AG08396 (cell line): ENCODE measurements at places on chromosomes 5 and 9.

DNA sequence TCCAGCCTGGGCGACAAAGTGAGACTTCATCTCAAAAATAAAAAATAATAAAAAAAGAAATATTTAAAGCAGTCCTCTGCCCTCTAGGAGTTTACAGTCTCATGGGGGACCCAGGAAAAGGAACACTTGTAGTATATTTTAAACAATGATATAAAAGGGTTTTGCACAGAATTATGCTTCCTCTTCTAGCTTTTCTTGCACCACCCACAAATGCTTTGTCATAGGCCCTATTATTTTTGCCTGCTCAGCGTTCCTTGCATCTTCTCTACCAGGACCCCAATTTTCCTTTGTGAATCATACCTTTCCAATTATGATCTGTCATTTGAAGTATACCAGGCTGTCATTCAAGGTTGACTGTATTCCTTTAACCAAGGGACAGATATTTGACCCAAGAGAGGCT is 164.8 kb upstream of the CDKN2B start:
- no peak for DNase-seq

DNA sequence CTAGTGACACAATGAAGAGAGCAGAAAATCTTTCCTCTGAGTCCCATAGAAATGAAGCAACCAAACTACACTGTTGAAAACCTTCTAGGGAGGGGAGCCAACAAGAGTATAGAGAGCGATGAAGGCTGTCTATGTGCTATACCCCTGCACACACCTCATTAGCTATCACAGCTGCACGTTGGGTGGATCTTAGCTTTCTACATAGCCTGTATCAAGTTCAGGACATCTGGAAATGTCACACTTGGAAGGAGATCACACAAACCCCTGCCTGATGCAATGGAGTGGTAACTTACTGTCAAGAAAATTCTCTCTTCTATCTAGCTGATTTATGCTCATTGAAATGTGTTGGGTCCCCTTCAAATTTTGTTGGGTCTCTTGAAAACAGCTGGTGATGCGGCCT is 127.0 kb upstream of the NTRK2 start:
- no peak for DNase-seq

DNA sequence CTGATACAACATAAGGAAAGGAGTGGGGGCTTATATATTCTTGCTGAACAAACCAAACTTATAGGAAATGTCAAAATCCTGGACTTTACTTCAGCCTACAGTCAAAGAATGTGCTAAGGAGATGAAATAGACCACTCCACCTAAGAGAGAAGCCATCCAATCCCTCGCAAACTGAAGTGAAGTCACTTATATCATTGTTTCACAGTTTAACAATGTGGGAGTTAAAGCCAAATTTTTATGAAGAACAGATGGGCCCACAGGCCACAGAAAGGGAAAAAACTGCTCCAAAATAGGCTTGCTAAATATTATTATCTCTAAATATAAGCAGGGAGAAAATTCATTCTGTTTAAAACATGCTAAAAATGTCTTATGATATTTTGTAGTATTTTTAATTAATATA is 233.3 kb downstream of the GAS1 start:
- DNase-seq = no peak

- peak; percentile 79 for DNase-seq
Observed at GRCh38 chr5:172052450-172053236, 46.2 kb upstream of the FBXW11 start.

- peak; percentile 61 for DNase-seq
Observed at GRCh38 chr5:173472164-173472563, 143.9 kb upstream of the STC2 start.

DNA sequence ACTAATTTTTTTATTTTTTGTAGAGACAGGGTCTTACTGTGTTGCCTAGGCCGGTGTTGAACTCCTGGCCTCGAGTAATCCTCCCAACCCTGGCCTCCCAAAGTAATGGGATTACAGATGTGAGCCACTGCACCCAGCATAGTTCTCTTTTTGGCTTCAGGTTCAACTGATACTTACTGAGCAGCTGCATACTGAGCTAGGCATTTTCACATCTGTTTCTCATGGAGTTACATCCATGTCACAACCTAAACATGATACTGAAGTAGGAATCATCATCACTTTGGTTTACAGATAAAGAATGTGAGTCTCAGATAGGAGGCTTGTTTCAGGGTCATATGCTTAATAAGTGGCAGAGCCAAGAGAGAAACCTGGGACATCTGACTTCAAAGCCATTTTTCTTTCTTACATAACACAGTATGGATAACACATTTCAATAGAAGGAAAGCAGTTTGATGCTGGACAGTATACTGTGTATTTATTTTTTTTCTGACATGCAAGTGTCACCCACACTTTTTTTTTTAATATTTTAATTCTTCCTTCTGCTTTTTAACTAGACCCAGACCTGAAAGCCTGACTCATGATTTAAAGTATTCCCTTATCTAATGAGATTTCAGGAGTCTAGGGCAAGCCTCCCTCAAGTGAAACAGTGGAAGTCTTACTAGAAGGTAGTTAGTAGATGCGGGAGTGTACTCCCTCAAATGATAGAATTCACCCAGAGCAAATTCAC is 90.8 kb downstream of the HACD4 start:
- no peak for DNase-seq

DNA sequence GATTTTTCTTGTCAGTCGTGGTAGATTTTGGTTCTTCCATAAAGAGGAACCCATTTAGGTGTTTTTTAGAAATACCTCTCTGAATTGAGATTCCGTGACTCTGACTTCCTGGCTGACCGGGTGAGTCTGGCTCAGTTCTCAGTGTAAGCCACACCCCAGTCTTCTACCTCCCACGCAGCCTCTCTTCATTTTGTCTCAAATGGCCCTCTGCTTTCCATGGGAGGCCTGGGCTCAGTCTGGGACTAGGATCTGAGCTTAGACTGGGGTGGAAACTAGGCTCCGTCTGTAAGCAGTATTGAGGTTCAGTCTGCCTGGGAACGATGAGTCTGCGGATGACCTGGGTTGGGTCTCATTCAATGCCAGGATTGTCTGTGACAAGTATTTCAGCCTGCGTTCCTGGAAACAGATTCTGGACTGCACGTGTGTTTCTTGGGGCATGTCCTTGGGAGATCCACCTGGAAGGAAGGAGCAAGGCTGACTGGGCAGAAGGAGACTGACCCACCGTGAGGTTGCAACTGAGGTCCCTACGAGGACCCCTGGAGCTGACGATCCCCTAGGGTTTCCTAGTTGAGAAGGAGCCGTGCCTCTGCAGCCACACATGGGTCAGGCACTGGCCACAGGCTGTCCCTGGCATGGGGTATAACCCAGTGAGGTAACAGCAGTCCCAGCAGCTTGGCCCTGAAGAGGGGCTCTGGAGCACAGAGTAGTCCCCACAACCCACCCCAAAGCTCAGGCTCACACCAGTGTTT is 12.4 kb upstream of the CRB2 start:
- no peak for DNase-seq

GRCh38 chr5:122864400-122864799 is 19.0 kb downstream of the SNX24 start:
- no peak for DNase-seq

- no peak for DNase-seq
Observed at GRCh38 chr5:79612667-79613198, 492 bp downstream of the TENT2 start.

- DNase-seq = no peak
Observed at GRCh38 chr5:172436078-172436878, 18.0 kb downstream of the SH3PXD2B start.

GRCh38 chr9:117153021-117153420 is 261.8 kb downstream of the ASTN2 start:
- no peak for DNase-seq

- no peak for DNase-seq
Observed at GRCh38 chr5:36664766-36665165, 58.4 kb downstream of the SLC1A3 start.

DNA sequence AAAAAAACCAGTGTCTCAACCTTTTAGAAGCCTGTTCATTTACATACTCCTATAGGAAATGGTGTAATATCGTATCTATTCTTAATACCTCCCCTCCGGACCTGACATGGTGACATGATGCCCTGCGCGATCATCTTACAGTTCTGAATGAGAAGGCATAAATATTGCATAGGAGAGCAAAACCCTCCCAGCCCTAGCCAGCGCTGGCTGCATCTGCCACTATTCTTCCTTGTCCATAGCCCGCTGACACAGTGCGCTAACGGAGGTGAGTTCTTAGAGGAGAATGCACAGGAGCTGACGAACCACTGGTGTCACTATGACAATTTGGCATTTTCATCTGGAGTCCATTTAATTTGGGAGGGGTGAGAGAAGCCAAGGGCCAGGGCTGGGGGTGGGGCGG is 290.1 kb downstream of the EFNA5 start:
- DNase-seq = no peak

GRCh38 chr9:133788819-133789717 is 50.9 kb upstream of the SARDH start:
- DNase-seq = no peak

DNA sequence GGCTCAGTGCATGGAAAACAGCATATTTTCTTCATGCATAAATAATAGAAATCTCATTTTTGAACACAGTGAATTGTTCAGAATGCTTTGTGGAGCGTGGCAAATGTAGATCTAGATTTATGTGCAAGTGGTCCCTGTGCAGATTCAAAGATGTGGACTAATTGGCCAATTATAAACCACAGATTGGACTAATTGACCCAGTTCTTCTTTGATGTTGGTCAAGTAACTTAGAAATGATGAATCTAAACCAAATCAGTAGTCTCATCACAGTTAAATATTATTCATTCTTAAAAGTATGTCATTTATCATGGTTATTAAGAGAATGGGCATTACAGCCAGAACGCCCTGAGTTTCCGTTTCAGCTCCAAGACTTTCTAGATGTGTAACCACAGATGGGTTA is 11.7 kb upstream of the PDE4D start:
- no peak for DNase-seq

DNA sequence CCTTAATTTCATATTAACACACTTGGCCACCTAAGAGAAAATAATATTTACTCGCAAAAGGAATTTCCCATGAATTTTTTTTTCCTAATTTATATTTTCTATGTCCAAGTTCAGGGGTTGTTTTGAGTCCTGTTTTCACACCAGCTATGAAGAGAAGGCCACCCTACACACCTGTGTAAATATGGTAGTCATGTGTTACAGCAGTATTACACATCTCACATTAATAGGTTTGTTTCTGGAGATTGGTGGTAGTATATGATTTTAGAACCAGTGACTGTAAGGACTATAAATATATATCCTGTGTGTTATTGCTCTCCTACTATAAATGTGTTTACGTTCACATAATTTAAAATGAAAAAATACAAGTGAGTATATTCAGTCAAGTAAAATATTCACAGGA is 147.5 kb downstream of the PAM start:
- no peak for DNase-seq

DNA sequence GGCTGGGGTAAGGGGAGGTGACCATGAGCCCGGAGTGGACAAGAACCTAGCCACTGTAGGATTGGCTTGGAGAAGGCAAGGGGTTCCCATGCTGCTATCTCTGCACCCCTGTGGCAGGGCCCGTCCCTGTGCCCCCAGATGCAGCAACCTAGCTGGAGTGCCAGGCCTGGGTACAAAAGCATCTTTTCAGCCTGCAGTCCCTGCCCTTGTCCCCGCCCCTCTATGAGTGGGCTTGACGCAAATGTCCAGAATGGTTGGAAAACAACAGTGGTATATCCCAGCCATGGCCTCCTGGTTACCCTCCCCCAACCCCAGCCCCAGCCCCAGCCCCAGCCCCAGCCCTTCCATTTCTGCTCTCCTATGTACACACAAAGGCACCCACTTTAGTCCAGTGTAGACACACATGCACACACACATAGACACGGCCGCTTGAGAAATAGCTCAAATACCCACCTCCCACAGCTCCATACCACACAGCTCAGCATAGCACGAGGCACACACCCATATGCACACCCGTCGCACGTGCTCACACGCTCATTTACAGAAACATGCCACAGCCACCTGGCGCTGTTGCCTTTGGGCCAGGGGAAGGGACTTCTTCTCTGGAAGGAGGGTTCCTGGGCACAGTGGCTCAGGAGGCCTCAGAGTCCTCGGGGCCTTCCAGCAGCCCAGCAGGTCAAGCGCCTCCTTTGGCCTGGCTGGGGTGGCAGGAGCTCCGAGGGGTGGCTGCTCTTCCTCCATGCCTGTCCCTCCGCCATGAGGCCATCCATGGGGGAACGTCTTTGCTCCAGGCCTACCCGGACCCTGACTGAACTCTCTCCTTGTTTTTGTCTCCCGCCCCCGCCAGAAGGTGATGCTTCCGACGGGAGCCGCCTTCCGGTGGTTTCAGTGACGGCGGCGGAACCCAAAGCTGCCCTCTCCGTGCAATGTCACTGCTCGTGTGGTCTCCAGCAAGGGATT is 34.1 kb downstream of the CXXC5 start:
- DNase-seq = no peak

DNA sequence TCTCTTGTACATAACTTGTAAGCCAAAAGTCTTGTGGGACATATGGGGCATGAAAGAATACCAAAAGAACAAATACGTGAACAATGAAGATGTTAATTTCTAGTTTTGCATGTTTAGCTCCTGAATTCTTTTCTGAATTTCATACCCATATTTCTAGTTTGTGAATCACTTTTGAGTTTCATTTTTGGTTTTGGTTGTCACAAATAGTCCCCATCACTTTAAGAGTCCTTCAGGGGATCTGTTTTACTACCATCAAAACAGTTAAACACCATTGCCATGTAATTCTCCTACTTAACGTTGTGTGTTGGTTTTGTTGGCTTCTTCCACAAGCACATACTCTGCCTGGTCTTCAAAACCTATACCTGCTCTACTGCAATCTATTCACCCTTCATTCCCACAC is 27.0 kb downstream of the VCAN start:
- DNase-seq = no peak

DNA sequence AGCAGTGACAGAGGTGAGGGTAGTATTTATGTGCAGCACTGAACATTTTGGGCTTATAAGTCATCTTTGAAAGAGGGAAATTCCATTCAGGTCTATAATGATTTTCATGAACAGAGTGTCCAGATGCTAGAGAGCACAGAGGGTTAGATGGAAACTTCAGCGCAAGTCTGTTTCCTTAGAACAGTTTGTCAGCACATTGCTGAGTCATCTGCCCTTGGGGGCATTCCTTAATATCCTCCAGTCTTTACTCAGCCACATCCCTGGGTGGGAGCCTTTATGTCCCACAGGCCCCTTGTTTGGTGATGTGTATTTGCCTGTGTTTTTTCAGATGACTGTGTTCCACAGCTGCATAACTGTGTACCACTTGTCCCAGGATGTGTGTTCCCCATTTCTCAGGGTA is 138.5 kb upstream of the S1PR3 start:
- peak; percentile 41 for DNase-seq

- DNase-seq = no peak
Observed at GRCh38 chr5:16679190-16679589, 62.4 kb upstream of the RETREG1 start.

DNA sequence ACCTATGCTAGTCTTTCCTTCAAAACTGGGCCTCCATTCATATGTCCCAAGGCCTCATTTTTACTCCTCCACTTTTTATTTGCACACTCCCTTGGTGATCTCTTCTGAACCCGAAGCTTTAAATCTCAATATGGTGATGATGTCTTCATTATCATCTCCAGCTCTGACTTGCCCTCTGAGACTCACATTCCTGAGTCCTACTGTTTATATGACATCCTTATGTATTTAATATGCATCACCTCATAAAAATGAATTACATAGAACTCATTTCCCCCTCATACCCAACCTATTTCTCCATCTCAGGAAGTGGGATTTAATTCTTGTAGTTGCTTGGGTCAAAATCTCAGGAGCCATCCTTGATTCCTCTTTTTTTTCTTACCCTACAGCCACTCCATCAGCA is 473.0 kb downstream of the EBF1 start:
- DNase-seq = no peak

- peak; percentile 68 for DNase-seq
Observed at GRCh38 chr5:10513501-10514442, 50.1 kb upstream of the ANKRD33B start.
